ENCODE measurements at places on chromosomes 1 and 21.

DNA sequence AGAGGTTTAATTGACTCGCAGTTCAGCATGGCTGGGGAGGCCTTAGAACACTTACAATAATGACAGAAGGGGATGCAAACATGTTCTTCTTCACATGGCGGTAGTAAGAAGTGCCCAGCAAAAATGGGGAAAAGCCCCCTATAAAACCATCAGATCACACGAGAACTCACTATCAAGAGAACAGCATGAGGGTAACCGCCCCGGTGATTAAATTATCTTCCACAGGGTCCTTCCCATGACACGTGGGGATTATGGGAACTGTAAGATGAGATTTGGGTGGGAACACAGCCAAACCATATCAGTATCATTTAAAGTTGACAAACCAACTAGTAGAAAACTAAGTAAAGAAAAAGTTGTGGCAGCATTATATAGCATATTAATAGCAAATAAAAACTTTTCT lies 71.3 kb upstream of the DNAJC6 start:
- no peak for DNase-seq

DNA sequence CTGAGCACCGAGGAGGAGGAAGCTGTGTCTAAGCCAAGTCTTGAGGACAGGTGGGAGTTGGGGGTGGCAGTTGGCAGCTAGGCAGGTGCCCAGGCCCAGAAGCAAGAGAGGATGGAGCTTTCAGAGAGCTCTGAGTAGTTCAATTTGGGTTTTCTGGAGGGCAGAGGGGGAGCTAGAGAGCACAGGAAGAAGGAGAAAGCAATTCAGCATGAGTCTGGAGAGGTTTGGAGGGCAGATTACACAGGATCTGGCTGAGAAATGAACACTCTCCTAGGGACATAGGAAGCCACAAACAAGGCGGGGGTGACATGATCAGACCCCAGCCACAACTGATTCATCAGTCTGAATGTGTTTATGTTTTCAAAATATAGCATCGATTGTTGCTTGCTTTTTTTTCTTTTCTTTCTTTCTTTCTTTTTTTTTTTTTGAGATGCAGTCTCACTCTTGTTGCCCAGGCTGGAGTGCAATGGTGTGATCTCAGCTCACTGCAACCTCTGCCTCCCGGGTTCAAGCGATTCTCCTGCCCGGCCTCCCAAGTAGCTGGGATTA lies 23.8 kb downstream of the PTPRF start:
- no peak for DNase-seq

- DNase-seq = no peak
Measured at GRCh38 chr21:40271164-40271563, 403.9 kb downstream of the PCP4 start.

DNA sequence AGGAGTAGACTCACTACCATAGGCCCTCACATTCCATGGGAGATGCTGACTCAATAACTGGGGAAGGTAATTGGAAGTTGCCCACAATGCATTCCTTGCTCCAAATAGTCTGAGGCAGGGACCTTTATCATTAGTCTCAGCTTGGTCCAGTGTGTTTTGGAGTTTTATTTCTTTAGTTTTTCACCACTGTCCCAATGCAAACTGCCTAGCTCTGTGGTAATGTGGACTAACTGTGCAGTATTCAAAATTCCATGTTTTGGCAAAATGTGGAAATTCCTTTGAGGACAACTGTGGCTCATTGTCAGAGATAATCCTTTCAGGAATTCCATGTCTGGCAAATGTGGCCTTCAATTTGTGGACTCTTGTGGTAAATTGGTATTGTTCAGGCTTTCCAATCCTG lies 78.1 kb upstream of the PAPPA2 start:
- DNase-seq = no peak

DNA sequence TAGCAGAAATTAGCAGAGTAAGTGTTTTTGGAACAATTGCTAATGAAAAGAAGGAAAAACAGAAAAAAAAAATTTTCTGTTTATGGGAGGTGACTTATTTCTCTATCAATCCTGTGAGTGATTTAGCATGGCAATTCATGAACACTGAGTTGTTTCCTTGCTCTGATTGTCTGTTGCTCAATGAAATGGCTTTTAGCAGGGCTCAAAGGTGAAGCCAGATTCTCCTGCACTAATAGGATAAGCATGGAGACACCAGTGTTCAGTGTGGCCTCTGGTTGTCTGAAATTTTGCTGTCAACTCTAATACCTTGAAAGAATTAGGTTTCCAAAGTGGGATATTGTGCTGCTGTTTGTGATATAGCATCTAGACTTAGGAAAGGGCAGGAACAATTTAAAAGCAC lies 15.8 kb downstream of the TRIM45 start:
- no peak for DNase-seq

GRCh38 chr21:44530903-44531605 lies 8.9 kb downstream of the KRTAP10-1 start:
- no peak for DNase-seq

- peak; percentile 49 for DNase-seq
Measured at GRCh38 chr21:38768471-38769063, 37.2 kb upstream of the ETS2 start.

- DNase-seq = peak; percentile 26
Measured at GRCh38 chr1:224127925-224128819, 14.3 kb downstream of the FBXO28 start.

DNA sequence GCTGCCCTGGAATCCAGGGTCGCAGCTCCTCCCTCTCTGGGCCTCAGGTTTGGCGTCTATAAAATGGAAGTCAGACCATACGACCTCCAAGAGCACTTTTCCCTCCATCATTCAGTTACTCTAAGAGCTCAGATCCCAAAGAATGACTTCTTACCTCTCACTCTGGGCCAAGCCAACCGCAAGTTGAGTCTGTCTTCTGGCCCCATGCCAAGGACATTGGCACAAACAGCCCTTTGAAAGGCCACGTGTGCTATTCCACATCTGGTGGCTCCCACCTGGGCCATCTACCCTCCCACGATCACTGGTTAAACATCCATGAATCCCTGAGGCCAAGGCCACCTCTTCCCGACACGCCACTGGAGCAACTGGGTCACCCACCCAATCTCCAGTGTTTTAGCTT lies 12.4 kb downstream of the SLC2A7 start:
- DNase-seq = no peak

GRCh38 chr1:201751872-201752271 lies 77.1 kb upstream of the IPO9 start:
- DNase-seq = no peak

DNA sequence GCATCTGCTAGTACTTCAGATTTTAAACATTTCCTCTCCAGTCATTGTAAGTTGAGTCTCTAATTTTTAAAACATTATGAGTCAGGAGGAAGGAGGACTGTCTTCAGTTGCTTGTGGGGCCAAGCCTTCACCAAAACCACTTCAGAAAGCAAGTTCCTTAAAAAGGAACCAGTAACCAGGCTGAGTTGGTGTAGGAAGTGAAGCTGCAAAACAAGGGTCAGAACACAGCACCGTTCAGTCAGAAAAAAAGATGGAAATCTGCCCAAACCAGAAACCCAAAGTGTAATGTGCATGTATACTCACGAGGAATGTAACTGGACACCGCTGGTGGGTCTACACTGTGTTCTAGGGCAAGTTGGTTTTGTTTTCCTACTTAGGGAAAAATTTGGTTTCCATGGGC lies 402.1 kb downstream of the SETD4 start:
- peak; percentile 70 for DNase-seq

- no peak for DNase-seq
Measured at GRCh38 chr21:42579456-42580075, 65.9 kb downstream of the SLC37A1 start.

DNA sequence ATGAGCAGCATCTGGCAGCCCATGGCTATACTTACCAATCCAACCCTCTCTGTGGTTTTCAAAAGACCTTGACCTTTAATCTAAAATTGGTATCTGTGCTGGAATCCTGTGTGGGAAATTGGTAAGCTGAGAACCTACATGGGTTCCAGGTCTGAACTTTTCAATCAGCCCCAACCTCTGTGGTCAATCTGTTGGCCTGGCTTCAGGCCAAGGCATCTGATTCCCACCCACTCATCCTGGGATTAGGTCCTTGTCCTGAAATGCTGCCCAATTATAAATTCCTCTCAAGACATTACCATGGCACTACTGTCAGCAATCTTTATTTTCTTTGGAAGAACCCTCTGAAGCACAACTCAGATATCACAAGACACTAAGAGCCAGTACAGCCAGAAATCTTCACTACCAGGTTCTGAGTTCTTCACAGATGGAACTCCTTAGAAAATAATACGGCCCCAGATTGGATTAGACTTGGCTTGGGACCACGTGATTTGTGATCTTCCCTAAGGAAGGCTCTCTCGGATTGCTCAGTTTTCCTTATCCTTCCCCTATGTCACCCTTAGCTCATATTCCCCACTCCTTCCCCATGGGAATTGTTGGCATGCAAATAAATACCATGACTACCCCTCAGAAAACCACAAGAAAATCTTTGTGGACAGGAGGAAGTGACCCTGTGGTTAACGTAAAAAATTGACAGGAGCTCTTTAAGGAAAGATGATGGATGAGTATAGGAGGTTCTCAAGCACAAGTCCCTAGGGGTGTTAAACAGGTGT lies 207.9 kb upstream of the ST6GALNAC5 start:
- DNase-seq = no peak

DNA sequence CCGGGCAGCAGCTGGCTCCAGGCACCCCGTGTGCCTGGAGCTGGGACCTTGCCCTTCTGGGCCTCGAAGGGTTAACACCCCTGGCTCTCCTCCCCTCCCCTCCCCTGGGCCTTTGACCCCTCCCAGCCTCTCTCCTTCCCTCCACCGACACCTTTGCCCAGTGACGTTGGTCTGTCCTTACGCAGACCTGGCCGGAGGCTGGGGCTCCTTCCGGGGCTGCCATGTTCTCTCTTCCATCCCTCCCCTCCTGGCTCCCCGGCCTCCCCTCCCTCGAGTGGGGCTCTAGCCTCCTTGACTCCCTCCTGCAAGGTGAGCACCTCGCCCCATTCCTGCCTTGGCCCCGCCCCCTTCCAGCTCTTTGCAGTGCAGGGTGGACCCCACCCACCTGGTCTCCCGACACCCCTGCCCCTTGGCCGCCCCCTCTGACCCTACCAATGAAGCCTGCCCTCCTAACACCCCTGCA lies at the start of gene TMEM82:
TSS of gene TMEM82 (plus strand) at position 161 of the 463 bp plus-strand sequence. CDS start at position 222, 61 bp downstream.
- no peak for DNase-seq

DNA sequence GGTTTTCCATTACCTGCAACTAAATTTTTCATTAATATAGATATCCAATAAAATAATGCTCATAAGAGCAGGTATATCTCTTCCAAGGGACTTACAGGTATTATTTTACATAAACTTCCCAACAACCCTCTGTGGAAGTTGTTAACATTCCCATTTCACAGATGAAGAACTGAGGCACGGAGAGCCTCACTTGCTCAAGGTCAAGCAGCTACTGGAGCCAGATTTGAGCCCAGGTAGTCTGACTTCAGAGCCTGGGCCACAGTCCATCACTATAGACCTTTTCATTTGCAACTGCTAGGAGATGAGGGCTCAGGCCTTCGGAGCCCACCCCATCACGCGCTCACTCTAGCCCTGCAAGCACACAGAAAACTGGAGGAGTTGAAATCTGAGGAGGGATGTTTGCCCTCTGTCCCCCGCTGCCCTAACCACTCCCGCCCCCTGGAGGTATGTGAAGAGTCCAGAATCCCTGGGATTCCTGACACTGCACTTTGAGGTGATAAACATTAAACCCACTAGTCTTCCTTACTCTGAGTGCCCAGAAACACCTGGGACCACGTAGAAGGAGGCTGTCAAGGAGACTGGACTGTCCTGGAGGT lies 11.7 kb upstream of the ALPL start:
- no peak for DNase-seq

- DNase-seq = no peak
Measured at GRCh38 chr1:16307222-16307621, 45.1 kb downstream of the FBXO42 start.

DNA sequence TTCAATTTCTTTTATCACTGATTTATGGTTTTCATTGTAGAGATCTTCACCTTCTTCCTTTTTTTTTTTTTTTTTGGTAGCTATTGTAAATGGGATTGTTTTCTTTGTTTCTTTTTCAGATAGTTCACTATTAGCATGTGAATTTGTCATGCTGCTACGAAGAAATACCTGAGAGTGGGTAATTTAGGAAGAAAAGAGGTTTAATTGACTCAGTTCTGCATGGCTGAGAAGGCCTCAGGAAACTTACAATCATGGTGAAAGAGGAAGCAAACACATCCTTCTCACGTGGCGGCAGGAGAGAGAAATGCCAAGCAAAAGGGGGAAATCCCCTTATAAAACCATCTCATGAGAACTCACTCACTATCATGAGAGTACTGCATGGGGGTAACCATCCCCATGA lies 66.4 kb downstream of the DAB1 start:
- DNase-seq = no peak

GRCh38 chr1:33921281-33921680 lies 57.4 kb downstream of the HMGB4 start:
- no peak for DNase-seq

DNA sequence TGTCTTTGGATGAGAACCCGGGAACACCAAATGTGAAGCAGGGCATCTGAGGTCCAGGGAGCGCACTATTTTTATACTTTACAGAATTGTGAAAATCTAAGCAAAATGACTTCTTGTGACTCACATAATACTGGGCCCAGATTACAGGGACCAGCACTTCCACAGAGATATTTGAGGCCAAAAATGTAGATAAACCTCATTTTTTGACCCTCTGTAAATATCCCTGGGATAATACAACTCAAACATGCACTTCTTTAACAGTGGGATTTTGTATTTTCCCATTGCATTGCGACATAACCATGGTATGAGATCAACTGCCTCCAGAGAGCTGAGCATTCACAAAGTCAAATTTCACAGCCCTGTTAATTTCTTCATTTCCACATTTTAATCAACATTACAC lies 289.4 kb upstream of the ADGRL4 start:
- no peak for DNase-seq

DNA sequence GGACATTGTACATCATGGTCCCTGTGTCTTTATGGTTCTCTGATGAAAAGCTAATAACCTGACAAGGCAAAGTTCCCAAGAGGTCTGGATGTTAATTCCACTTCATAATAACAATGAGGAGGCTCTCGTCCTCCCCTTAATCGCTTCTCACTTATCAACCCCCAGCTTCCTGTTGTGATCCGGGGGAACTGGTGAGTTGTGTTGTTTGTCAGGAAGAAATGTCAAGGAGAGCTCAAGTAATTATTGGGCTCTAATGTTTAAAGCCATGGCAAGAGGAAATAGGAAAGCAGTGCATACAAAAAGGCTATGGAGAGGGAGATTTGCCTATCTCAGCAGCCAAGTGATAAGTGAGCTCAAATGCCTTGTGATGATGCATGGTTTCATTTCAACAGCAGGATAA lies 42.8 kb upstream of the RASAL2 start:
- DNase-seq = no peak

DNA sequence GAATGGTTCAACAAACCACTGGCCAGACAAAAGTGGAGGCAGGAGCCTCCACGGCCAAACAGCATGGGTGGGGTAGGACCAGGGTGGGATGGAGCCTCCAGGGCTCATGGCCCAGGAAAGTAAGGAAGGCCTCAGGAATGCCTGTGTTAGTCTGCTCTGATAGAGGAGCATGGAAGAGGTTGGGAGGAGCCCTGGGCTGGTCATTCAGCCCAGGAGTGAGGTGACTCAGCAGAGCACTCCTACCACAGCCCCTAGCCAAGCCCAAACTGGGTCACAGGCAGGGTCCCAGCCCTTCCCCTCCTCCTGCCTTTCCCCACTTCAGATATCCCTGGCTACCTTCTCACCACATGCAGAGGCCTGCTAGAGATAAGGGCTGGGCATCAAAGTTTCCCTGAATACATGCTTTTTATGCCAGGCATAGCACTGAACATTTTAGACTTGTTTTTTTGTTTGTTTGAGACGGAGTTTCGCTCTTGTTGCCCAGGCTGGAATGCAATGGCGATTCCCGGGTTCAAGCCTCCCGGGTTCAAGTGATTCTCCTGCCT lies 3.1 kb upstream of the SHISA4 start:
- DNase-seq = no peak

All from BJ (cell line).